ENCODE measurements at places on chromosomes 2 and 18. TPM values are rescaled to one million over a fixed set of nuclear protein-coding genes. Genes with fewer than 3 reads are reported as not detected.

The ANKAR gene
- 5.9 TPM for total RNA-seq

The COPS7B gene
- total RNA-seq = 40.8 TPM

The NR4A2 gene
- 1.7 TPM for total RNA-seq

The ABCG8 gene
- total RNA-seq = not detected

The SMCHD1 gene
- 174 TPM for total RNA-seq

The SPC25 gene
- 32.1 TPM for total RNA-seq

The TMEM247 gene
- not detected for total RNA-seq

The AQP12A gene
- total RNA-seq = not detected

The BOK gene
- 0.18 TPM for total RNA-seq

The VSNL1 gene
- not detected for total RNA-seq

The PSMD1 gene
- 60.7 TPM for total RNA-seq

The PAPOLG gene
- total RNA-seq = 21.2 TPM

The MC4R gene
- not detected for total RNA-seq

The COL3A1 gene
- total RNA-seq = not detected

The PAX8 gene
- 1.9 TPM for total RNA-seq

The TWIST2 gene
- total RNA-seq = not detected

The AKAIN1 gene
- total RNA-seq = not detected

The MBD2 gene
- total RNA-seq = 91.9 TPM

The COLEC12 gene
- not detected for total RNA-seq

The NT5DC4 gene
- not detected for total RNA-seq

The LOXL3 gene
- 0.07 TPM for total RNA-seq

The STARD6 gene
- not detected for total RNA-seq

The ALPI gene
- total RNA-seq = not detected

The LONRF2 gene
- not detected for total RNA-seq

The ASAP2 gene
- 0.34 TPM for total RNA-seq

The HOXD12 gene
- total RNA-seq = not detected

The TEX44 gene
- not detected for total RNA-seq

The AGXT gene
- total RNA-seq = not detected

The RUFY4 gene
- 0.88 TPM for total RNA-seq

The SRD5A2 gene
- total RNA-seq = not detected

The PLA2R1 gene
- total RNA-seq = not detected

The CXCR2 gene
- total RNA-seq = 0.43 TPM

The REEP1 gene
- total RNA-seq = 0.28 TPM

The IHH gene
- total RNA-seq = not detected

The HRH4 gene
- not detected for total RNA-seq

The C2orf15 gene
- 0.79 TPM for total RNA-seq

The TEKT4 gene
- total RNA-seq = not detected

The CDK15 gene
- not detected for total RNA-seq

The RTP5 gene
- total RNA-seq = not detected

The ITM2C gene
- 13.5 TPM for total RNA-seq

The UGT1A6 gene
- total RNA-seq = not detected

The IL1R2 gene
- total RNA-seq = not detected

The DSG3 gene
- total RNA-seq = not detected
